ENCODE measurements at places on chromosomes 2 and 18.

DNA sequence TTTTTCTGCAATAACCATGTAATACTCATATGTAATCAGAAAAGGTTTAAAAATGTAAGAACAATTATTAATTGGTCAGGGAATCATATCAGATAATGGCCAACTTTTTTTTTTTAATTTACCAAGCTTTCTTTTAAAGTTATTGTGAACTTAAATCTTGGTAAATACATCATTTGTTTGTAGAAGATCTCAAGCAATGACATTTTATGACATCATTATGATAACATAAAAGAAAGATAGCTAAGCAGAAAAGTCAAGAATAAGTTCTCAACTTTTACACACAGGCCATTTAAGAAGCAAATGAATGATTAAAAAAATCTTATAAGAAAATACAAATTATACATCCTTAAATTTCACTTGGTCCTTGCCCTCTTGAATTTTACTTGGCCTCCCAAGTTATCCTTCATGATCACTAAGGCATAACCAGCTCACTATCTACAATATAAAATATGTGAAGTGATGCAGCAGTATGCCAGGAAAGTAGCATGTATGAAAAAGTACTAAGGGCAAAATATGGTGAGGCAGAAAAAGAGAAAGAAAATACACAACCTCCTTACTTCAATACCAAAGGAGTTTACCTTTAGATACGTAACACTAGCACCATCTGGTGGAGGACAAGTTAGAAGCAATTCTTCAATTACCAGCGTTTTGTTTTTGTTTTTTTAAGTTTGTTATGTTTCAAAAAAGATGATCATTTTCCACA, 116.6 kb downstream of the SRBD1 start:
- peak; percentile 20 for DNase-seq

GRCh38 chr2:241985986-241986329, 116.4 kb downstream of the RTP5 start:
- DNase-seq = no peak

GRCh38 chr2:225398372-225398771, 1.1 kb upstream of the NYAP2 start:
- no peak for DNase-seq

DNA sequence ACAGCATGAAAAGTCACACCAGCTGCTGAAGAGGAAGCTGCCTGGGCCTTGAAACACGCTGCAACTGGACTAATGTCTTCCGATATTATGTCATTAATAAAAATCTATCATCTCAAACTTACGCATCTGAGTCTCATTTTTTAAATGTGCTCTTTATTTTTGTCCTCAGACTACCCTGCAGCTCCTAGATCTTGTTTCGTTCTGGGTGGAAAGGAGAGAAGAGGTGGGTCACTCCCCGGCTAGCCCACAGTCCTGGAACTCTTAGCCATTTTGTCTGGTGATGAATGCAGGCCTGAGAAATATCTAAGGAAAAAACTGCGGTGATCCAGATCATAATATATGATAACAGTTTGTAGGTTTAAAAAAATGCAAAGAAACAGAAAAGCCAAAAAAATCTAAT, 73.3 kb downstream of the TXNL1 start:
- no peak for DNase-seq

GRCh38 chr2:191533693-191534180, 144.2 kb upstream of the NABP1 start:
- no peak for DNase-seq

DNA sequence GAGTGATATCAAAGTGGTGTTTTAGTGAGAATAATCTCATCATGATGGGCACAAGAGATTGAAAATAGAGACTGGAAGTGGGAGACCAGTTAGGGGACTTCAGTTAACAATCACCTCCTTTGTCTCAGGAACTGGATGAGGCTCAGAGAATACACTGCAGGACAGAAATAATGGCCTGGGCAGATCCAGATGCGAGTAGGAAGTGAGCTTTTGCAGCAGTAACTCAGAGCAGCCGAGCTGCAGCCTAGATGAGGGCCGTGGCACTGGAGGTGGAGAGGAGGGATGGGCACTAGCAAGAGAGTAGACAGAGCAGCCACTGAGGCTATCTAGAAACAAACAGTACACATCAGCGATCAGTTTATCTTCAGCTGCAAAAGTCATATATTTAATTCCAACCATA, 48.6 kb downstream of the CYB5A start:
- no peak for DNase-seq

- no peak for DNase-seq
These were observed 104.6 kb upstream of the STON1 start for GRCh38 chr2:48425402-48425801.

GRCh38 chr2:152622219-152622618, 95.0 kb downstream of the PRPF40A start:
- no peak for DNase-seq

Measured in epithelial cell of proximal tubule (primary cell).